ENCODE measurements at places on chromosomes 3 and 15. TPM values are rescaled to one million over a fixed set of nuclear protein-coding genes. Genes with fewer than 3 reads are reported as not detected.

Gene RTP3
- not detected for total RNA-seq

Gene GRAMD2A
- 0.63 TPM for total RNA-seq

Gene C3orf85
- total RNA-seq, result not detected

Gene CAMKV
- not detected for total RNA-seq

Gene SLC6A20
- total RNA-seq, result not detected

Gene FSIP1
- 4.2 TPM for total RNA-seq

Gene ARL8B
- total RNA-seq, result 89.0 TPM

Gene C15orf39
- total RNA-seq, result 8.1 TPM

Gene NR1I2
- total RNA-seq, result not detected

Gene SNURF
- total RNA-seq, result 8.7 TPM

Gene SMCO1
- total RNA-seq, result not detected

Measured in fibroblast of the aortic adventitia (primary cell).